ENCODE measurements at places on chromosomes 5 and 9.

- no peak for DNase-seq
These were observed 64.1 kb downstream of the WDR41 start for GRCh38 chr5:77427998-77428397.

GRCh38 chr5:96876292-96876850 is at the start of gene ERAP2:
Gene ERAP2 (plus strand): TSS chr5:96876500. CDS start chr5:96879686, 3,186 bp downstream.
- no peak for DNase-seq

- no peak for DNase-seq
These were observed 977 bp upstream of the PRDM12 start for GRCh38 chr9:130663258-130663976.

- DNase-seq = no peak
These were observed 112.0 kb downstream of the DOCK8 start for GRCh38 chr9:326667-327066.

DNA sequence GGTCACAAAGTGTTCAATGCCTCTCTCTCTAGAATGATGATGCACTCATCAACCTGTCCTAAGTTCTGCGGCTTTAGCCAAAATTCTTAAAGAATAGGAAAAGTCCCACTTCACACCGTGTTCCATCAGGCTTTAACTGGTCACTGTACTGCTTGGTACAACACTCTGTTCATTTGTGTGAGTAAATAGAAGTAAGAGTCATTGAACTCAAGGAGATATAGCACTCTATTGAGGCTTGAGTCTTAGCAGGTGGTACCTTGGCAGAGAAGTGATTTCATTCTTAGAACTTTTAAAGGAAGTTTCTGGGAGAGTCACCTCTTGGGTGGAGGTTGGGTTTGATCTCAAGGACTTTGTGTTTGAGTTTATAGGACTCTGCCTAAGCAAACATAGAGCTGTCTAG is 92.6 kb downstream of the TENT4A start:
- DNase-seq = no peak

Data from LNCaP clone FGC (cell line).